ENCODE measurements at places on chromosomes 6 and 20. TPM values are rescaled to one million over a fixed set of nuclear protein-coding genes. Genes with fewer than 3 reads are reported as not detected.

PRDM1 gene
- 86.0 TPM for total RNA-seq

ATP9A gene
- total RNA-seq: 0.30 TPM

NRN1 gene
- not detected for total RNA-seq

ZDHHC14 gene
- 5.7 TPM for total RNA-seq

SLC12A5 gene
- total RNA-seq: not detected

SUMO4 gene
- total RNA-seq: 3.0 TPM

Measured in activated T-cell treated with anti-CD3 and anti-CD28 coated beads, Interleukin-2, amount 50 U/mL, for 4 hours (primary cell).